Stimulated activated CD4-positive, alpha-beta T cell treated with anti-CD3 and anti-CD28 coated beads, Interleukin-1b, Interleukin-23, amount 100 ng/mL, for 1 hour (primary cell): ENCODE measurements at places on chromosomes 2 and 18.

DNA sequence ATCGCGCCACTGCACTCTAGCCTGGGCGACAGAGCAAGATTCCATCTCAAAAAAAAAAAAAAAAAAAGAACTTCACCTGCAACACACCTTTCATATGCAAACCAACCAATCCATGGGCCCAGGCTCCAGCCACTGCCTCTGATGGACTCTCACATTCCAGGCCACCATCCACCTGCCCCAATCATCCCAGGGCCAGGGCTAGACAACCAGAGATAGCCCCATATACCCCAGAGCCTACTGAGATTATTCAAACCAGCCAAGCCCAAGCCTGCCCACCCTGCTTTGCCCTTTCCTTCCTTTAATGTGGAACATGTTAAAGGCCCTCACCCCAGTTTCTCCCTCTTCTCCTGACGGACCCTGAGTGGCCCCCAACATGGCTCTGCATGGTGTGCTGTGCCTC lies 57.0 kb downstream of the MRPL35 start:
- DNase-seq: no peak

- DNase-seq: no peak
Measured at GRCh38 chr2:3040496-3041140, 337.0 kb downstream of the EIPR1 start.

DNA sequence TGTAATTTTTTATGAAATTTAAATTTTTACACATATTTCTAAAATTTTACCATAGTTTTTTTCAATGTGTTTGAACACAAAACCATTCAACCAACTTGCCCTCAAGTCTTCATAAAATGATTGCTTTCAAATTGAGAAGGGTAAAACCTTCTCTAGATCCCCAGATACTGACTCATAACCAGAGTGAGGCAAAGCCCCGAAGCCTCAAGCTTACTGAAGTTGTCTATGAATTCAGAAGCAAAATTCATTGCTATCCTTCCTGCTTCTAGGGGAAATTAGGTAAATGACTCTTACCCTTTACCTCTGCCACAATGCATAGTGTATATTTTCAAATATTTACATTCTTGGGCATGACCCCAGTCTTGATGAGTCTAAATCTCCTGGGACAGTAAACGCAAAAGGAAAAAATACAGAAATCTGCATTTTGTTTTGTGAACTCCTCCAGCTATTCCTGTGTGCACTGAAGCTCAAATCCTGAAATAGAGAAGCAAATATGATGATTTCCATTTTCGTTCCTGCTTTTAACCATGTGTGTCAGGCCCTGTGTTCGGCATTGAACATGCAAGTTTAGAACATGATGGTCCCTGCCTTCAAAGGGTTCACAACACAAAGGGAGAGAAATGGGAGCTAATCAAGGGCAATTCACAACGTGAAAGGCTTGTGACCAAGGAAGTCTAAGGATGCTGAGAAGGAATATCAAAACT lies 246.3 kb downstream of the SUCLG1 start:
- DNase-seq: no peak

GRCh38 chr18:10431680-10432079 lies 22.8 kb upstream of the APCDD1 start:
- DNase-seq: no peak

DNA sequence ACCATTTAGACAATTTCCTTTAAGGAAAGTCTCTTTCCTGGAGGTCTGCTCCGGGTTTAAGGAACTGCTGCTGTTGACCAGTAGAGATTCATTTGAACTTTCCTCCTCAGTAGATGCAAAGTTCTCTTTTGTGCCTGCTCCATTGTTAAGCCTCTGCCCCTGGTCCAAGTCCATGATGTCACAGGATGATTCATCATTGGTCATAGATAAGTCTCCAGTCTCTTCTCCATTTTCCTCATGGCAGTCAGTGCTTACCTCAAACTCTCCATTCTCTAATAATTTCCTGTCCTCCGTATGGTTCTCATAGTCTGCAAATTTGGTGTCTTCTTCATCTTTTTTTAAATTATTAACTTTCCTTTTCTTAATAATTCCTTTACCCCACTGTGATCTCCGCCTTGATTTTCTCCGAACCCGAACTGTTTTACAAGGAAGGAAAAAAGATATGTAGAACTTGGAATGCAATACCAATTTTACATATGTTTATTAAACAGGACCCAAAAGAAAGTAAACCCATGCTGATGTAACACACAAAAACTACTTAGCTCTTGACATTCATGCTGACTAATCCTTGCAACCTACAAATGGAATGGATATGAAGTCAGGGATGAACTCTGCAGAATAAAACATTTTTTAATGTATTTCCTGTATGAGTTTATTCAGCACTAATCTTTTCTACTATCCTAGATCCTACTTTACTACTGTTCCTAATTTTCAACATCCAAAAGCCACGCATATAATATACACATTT lies 169.1 kb downstream of the ATAD2B start:
- no peak for DNase-seq

GRCh38 chr2:182592691-182593393 lies 123.2 kb upstream of the DNAJC10 start:
- DNase-seq: no peak

DNA sequence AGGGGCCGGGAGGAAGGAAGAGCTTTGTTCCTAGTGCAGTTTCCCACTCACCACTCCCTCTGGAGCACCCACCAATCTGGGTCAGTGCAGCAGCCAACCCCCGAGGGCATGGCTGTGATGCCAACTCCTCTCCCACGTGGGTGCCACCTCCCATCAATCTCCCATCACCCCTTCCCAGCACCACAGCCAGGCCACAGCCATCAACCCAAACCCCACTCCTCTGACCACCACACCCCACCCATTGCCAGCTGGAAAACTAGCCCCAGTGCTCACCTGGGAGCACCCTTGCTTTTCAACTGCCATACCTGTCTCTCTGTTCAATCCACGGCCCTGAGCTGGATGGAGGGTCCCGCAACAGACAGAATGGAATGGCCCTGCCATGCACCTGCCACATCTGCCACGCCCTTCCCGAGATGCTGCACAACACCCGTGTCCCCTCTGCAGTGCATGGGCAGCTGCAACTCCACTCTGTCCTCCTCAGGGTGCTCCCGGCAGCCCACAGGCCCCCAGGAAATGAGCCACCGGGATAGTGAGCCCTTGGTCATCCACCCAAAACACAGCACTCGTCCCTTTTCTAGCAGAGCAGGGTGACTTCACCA lies 112.4 kb upstream of the ID2 start:
- DNase-seq: no peak

- DNase-seq: no peak
Measured at GRCh38 chr18:60060578-60060977, 160.8 kb downstream of the PMAIP1 start.

- DNase-seq: peak; percentile 72
Measured at GRCh38 chr2:197198890-197199289, 111.7 kb downstream of the ANKRD44 start.
